T follicular helper cell (primary cell): ENCODE measurements at places on chromosomes 7 and 10.

- DNase-seq: peak; percentile 34
Measured at GRCh38 chr7:7157177-7157886, 25.0 kb upstream of the C1GALT1 start.

GRCh38 chr7:25068502-25069213 is 56.4 kb downstream of the CYCS start:
- no peak for DNase-seq

DNA sequence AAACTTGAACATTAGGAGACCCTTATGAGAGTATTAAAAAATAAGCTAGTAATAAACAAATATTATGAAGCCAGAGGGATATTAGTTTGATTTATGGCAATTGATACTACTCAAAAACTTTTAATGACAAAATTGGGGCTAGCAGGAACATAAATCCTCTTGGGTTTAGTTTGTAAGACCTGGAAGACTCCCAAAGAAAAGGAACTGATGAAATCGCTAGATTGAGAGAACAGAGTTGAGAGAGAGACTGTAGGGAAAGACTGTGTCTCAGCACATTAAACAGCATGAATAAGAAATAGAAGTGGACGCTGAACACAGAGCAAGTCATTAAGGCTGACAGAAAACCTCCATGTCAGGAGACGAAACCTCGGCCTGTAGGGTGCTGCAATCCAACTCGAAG is 56.4 kb downstream of the ICA1 start:
- no peak for DNase-seq

- no peak for DNase-seq
Measured at GRCh38 chr7:150431839-150432658, 18.4 kb upstream of the GIMAP8 start.

GRCh38 chr10:93131986-93132385 is 58.3 kb downstream of the CYP26A1 start:
- DNase-seq: no peak

DNA sequence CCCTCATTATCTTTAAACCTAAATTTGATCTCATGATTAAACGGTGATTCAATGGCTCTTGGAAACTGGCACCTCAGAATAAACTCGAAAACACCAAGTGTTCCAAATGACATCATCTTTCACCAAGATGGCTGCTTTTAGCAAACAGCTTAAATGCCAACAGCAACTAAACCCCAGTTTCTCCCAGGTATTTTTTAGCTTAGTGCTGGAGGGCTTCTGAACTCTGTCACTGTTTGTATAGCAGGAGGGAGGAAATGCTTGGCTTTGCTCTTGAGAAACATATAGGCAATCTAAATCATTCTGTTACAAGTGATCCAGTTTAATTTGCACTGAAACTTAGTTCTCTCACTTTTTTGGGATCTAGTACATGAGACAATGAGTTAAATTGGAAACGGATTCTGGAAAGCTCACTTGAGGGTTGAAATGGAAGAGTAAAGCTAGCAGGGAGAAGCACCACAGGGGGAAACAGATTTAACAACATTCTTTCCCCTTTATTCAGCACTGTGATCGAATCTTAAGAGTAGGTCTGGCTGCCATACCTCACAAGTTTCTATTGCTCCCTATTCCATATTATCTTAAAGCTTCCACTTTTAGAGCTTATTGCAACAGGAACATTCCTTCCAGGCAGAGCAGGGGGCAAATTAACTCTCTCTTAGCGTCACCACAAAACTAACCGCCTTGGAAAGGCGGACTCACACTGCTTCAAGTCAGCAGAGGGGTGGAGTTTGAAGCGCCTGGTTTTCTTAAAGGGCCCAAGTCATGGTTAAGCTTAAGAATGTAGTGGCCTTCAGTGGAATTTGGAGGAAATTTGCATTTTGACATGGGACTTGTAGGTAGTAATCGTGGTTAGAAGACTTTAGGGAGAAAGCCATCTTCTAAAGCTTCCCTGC is 1.8 kb upstream of the CCDC6 start:
- DNase-seq: no peak

DNA sequence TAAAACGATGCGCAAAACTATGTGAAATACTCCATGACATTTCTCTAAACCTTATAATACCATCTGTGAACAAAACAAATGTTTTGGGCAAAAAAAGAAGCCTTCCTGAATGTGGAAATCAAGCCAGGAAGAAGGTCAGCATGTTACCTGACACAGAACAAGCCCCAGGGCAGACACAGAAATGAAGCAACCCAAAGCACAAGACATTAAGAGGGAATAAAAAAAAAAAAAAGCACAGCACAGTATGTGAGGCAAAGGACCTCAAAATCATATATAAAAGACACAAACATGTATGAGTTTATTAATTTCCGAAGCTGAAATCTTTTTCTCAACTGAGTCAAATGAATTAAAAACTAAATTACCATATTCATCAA is 161.8 kb downstream of the SKIDA1 start:
- no peak for DNase-seq

DNA sequence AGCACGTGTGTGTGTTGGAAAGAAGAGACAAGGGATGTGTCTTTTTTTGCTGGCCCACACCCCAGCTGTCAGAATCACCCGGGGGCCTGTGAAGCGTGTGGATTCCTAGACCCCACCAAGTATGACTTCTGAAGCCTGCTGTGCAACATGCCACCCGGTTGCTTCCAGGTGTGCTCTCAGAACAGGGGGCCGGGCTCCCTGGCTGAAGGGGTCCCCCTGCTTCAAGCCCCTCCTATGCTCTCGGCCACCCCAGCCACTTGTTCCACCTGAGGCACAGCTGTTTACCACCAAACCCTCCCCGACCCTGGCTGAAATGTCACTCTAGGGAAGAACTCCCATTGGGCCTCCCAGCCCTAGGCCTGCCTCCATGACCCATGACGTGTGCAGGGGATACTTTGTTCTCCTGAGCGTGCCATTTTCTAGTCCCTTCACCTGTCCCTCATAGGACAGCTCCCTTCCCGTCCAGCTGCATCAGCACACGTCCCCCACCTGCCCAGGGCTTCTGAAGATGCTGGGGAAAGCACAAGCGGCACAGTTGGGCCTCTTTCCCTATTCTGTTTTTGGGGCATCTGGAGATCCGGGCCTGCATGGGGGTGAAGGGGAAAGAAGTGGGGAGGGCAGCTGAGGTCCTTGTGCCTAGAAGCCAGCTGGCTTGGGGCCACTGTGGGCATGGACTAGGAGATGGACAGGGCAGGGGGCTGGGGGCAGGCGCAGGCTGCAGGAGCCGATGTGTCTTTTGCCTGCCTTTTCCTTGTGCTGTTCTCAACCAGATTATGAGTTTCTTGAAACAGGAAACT is 33.3 kb downstream of the CRHR2 start:
- DNase-seq: no peak

DNA sequence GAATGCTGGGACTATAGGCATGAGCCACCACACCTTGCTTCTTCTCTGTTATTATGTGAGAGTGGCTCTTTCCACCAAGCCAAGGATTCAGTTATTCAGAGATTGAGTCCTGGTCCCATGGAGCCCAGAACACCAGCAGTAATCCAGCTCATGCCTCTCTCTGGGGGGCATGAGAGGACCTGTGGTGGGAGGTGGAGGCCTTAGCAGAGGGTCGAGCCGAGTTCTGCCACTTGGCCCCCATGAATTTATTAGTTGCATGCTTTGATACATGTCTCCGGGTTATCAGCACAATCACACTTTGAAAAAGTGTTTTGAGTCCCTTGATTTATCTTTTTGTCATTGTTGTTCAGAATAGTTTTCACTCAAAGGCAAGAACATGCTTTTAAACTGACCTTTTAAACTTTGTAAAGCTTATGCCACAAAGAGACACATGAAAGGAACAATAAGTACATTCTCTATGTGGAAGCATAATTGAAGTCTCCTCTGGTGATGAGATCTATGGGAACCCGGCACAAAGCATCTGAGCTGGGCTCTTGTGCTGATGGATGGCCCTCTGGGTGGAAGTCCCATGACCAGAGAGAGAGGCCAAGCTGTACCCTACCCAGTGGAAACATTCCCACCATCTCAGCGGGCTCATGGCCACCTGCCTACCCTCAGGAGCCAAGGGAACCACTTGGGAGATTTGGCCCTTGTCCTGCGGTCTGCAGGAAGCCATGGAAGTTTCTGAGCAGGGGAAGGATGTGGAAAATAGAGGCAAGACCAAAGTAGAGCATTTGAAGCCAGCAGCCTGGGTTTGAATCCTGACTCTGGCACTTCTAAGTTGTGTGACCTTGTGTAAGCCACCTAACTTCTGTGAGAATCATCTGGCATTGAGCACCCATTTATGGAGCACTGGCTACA is 53.9 kb downstream of the MINDY4 start:
- DNase-seq: no peak

GRCh38 chr10:69459893-69460575 is 8.8 kb downstream of the TSPAN15 start:
- DNase-seq: no peak

GRCh38 chr7:137977173-137977572 is 24.7 kb downstream of the CREB3L2 start:
- DNase-seq: no peak

DNA sequence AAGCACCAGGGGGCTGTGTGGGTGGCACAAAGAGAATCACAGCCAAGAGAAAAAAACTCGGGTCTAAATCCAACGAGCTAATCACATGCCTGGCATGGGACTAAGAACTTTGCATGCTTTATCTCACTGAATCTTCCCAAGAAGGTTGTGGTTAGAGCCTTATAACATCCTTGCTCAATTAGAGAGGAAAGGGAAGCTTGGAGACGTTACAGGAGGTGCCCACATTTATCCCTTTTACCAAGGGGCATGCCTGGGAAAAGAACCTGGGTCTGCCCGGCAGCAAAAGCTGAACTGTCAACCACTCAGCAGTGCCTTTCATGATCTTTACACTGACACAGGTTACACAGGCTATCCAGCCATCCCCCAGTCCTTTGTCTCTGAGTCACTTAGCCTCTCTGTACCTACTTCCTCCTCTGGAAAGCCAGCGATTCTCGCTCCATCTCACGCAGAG is 190.1 kb downstream of the PRPF18 start:
- DNase-seq: no peak

- DNase-seq: no peak
Measured at GRCh38 chr10:70967591-70968587, 79.5 kb upstream of the PCBD1 start.

- no peak for DNase-seq
Measured at GRCh38 chr7:22183522-22184280, 173.3 kb downstream of the RAPGEF5 start.

DNA sequence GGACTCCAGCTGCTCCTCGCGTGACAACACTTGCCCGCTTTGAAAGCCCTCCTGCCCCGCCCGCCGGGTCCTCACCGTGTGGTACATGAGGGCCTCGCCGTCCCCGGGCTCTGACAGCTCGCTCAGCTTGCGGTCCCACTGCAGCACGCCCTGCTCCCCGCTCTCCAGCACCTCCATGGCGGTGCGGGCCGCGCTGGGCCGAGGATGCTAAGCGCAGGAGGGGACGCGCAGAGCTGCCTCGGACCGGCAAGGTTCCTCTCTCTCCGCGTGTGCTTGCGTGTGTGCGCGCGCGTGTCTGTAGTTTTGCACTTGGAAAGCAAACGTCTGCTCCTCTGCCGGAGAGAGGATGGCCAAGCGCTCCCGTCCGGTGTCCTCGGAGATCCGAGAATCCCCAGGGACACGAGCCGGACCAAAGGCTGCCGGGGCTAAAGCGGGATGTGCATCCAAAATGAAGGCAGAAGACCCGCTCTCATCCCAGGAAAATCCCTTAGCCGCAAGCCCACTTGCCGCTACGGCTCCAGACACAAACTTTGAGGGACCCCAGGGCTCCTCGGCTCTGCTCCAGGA is at the start of gene CREB3L2:
CREB3L2 (minus strand) TSS at position 558 of the 567 bp plus-strand sequence; CDS start at position 177, 381 bp downstream.
- peak; percentile 37 for DNase-seq

- no peak for DNase-seq
Measured at GRCh38 chr10:72831696-72832409, 61.7 kb upstream of the OIT3 start.

GRCh38 chr7:33742999-33743587 is 162.2 kb upstream of the BMPER start:
- no peak for DNase-seq

DNA sequence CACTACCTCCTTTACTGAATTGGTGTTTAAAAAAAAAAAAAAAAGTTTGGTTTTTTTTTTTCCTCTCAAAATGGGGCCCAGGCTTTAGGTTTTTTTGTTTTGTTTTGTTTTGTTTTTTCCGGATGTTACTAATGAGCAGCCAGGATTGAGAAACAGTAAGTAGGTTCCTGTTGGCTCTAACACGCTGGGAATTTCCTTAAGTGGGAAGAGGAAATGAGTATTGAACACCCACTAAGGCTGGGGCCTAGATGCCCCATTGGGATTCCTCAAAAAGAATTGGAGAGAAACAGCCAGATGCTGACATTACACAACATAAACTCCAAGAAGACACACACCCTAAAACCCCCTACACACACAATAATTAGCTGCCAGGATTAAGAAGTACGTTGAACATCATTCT is 102.2 kb upstream of the NANOS1 start:
- no peak for DNase-seq

DNA sequence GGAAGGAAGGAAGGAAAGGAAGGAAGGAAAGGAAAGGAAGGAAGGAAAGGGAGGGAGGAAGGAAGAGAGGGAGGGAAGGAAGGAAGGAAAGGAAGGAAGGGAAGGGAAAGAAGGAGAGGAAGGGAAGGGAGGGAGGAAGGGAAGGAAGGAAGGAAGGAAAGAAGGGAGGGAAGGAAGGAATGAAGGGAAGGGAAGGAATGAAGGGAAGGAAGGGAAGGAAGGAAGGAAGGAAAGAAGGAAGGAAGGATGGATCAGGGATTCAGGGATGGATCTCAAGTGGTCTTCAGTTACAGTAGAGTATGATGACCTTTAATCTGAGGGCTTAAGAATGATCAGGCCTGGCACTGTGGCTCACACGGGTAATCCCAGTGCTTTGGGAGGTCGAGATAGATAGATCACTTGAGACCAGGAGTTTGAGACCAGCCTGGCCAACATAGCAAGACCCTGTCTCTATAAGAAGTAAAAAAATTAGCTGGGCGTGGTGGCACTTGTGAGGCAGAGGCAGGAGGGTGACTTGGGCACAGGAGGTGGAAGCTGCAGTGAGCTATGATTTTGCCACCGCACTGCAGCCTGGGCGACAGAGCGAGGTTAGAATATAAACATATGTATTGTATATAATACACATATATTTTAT is 760 bp upstream of the FOXK1 start:
- no peak for DNase-seq

GRCh38 chr7:116538138-116538537 is 13.3 kb downstream of the CAV1 start:
- DNase-seq: no peak

- no peak for DNase-seq
Measured at GRCh38 chr7:36224934-36225858, 72.1 kb downstream of the EEPD1 start.

DNA sequence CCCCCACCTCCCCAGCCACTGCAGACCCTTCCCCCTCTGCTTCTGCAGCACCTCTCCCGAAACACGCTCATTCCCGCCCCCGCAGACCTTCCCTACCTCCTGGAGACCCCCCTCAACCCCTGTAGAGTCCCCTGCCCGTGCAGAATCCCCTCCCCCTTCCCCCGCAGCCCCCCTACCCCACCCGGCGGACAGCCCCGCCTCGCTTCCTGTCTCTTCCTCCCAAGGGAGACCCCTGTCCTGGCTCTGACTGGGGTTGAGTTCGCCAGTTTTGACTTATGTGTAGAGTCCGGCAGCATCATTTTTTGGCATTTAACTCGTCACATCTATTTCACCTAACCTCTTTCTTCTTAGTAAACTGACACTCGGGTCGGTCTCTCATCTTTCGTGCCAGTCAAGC is 54.0 kb downstream of the ALOX5 start:
- DNase-seq: no peak

GRCh38 chr7:48089046-48090003 is at the start of gene UPP1:
Gene UPP1, plus strand, starts transcription at chr7:48089265. Its CDS starts 5,519 bp downstream, at chr7:48094784.
- DNase-seq: peak; percentile 79
